ENCODE measurements at places on chromosomes 11 and 22.

DNA sequence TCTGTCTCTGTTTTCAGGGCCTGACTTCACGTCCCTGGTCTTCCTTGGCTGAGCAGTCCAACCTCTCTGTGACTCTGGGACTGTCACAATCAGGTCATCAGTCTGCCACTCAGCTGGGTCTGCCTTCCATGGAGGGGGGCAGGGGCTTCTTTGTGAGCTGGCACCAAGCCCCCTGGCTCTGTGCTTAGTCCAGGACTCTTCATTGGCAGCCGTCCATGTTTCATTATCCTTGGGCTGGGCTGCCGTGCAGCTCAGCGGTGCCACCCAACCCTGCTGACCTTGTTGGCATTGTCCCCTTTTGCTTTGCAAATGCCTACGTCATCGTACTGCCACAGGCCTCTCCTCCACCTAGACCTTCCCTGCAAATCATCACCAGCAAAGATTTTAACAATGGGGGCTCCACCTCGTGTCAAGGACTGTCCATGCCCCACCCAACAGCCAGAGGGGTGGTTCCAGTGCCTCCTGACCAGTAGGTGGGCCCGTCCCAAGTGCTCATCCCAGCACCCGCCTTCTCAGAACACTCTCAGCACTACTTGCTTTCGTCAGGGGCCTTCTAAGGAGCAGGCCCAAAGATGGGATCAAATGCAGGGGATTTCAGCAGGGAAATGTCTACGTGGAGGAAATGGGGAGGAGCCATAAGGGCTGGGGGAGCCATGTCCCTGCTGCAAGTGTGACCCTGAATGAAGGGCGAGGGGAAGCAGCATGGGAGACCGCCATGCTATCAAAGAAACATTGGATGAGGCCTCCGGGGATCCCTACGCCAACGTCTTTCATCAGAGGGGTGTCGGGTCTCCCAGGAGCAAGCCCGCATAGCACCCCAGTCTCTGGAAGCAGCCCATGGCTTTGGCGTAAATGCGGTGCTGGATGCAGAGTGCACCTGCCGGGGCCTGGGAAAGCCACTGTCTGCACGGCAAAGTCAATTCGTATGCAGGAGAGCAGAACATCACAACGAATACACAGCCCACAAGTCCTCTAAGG lies 18.2 kb downstream of the KRTAP5-6 start:
- DNase-seq = no peak

GRCh38 chr11:69775163-69775755 lies at the start of gene FGF4:
FGF4 (minus strand) TSS chr11:69775341; CDS start chr11:69775084, 257 bp downstream.
- no peak for DNase-seq

GRCh38 chr11:66881927-66882452 lies 25.1 kb downstream of the LRFN4 start:
- DNase-seq = no peak

DNA sequence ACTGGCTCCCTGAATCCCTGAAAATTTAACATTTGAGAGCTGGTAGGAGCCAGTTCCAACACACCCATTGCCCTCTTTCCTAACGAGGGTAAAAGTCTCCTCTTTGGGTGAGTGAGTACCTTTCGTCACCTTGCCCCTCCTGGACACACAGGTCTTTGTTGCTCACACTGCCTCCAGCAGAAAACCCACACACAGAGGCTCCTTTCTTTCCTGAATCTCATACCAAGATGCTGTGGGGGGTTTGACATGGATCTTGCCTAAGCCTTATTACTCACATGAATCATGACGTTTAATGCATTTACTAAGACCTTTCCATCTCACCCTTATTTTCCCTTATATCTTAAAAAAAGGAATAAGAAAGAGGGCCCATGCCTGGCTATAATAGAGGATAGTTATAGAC lies 53.0 kb downstream of the PARVA start:
- no peak for DNase-seq

GRCh38 chr22:50180727-50181521 lies 4.8 kb upstream of the TRABD start:
- no peak for DNase-seq

DNA sequence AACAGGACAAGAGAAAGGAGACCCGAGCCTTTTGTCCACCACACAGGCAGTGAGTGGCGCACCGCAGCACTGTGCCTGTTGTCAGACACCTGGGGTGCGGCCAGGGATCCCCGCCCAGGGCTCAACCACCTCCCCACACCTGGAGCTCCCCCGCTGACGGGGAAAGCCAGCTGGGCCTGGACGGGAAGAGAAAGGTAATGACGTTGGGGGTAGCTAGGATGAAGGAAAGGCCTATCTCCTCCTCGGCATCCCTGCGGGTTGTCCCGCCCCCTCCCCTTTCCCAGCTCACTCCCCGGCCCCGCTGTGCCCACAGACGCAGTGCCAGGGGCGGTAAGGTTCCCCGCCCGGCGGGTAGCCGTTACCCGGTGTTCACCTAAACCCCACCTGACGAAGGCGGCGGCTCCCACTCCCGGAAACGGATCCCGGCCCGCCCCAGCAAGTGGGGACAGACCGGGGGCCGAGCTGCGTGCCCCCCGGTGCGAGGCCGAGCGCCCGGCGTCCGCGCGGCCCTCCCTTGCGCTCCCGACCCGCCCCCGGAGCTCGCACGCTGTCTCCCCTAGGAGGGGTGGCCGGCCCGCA lies 495 bp downstream of the HYOU1 start:
- DNase-seq = no peak

GRCh38 chr22:24510637-24511625 lies 15.8 kb downstream of the UPB1 start:
- no peak for DNase-seq

DNA sequence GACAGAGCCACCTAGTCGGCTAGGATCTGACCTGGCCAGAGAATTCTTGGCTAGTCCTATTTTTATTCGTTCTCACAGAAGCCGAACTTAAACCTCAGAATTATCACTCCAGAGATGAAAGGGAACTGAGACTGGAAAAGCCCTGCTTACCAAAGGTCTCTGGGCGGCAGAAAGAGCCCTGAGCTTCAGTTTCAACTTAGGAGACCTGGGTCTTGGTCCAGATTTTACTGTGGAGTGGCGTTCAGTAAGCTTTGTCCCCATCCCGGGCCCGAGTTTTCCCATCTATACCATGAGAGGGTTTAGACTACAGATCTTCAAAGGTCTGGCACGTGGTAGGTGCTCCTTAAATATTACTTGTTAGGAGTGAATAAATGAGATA lies 516 bp downstream of the NEU3 start:
- no peak for DNase-seq

- DNase-seq = no peak
Measured at GRCh38 chr11:34546511-34547209, 33.1 kb upstream of the ELF5 start.

DNA sequence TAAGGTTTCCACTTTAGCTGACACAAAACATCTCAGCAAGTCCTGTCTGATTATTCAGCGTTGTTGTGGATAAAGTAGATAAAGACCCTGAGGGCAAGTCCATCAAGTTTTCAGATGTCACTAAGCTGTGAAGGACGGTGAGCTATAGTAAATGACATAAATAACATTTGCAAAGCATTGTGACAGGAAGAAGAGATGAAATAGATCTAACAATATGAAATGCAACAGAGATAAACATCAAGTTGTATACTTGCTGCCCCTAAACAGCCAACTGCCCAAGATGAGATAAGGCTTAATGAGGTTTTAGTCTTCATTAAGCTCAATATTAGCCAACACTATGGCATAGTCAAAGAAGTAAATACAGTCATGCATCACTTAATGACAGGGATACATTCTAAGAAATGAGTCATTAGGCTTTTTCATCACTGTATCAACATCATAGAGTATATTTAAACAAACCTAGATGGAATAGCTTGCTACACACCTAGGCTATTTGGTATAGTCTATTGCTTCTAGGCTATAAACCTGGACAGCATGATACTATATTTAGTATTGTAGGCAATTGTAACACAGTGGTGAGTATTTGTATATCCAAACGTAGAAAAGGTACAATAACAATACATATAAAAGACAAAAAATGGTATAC lies 625.1 kb upstream of the ANO5 start:
- no peak for DNase-seq

DNA sequence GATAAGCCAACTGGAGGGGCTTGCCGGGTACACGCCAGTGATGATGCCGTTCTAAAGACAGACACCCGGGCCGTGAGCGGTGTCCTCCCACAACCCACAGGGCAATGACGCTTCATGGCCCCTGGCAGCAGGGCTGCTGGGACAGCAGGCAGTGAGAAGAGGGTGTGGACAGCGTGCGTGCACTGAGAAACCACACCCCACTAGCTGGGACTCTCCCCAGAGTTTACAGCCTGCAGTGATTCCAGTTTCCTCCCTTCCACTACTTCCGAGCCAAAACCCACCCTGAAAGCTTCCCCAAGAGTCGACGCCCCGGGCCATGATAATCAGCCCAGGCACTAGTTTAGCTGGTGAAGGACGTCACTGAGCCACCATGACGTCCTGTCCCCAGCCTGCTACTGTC lies 29.2 kb downstream of the CPT1A start:
- DNase-seq = no peak

- DNase-seq = peak; percentile 42
Measured at GRCh38 chr11:45930031-45930794, 7.8 kb downstream of the LARGE2 start.

GRCh38 chr22:30695351-30695851 lies 727 bp downstream of the OSBP2 start:
- DNase-seq = no peak

Measured in esophagus squamous epithelium (tissue), 5 donors.